ENCODE measurements at places on chromosomes 11 and 22.

DNA sequence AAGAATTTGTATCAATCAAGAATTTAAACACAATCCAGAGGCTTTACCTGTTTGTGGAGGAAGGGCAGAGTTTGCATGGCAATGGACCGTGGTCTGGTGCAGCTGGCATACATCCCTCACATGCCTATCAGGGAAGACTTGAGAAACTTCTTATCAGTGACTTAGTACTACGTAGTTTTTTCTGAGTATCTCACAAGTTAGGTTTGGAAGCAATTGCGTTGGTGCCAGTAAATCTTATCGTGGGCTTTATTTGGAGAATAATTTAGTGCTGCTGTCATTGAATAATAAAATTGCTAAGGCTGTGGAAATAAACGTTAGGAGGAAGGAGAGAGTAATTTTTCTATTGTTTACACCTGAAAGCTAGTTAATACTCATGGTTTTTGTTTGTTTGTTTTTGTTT is 72.3 kb downstream of the PRMT3 start:
- no peak for DNase-seq

GRCh38 chr11:121964591-121964990 is 151.4 kb downstream of the BLID start:
- DNase-seq, result peak; percentile 45

- DNase-seq, result peak; percentile 84
These were observed 26.0 kb downstream of the TENM4 start for GRCh38 chr11:79414644-79415317.

DNA sequence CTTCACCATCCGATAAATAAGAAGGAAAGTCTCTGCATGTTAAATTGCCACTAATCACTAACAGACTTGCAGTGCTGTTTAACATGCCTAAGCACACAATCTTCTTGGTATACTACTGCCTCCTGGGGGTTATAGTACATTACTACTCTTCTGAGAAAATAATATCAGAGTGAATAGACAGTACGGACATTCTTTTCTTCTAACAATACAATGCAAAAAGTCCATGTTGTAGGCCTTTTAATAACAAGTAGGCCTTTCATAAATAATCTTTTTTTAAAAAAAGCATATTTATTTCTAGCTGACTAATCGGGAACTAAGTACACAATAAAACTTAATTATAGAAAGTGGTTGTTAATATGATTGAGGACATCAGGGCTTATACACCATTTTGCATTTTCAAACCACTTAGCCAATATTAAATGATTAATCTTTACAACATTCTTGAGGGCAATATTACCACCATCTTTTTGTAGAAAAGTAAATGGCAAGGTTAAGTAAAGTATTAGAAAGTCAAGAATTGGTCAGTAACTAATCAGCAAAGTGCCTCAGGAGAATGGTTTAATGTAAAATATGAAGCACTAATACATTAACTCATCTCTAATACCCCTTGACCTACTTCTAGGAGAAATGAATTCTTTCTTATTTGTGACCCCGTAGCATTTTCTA is 84.7 kb downstream of the TTC28 start:
- DNase-seq, result peak; percentile 76

GRCh38 chr22:38870791-38871359 is 1.1 kb downstream of the CBX6 start:
- DNase-seq, result no peak

GRCh38 chr11:122720107-122720881 is 64.8 kb downstream of the UBASH3B start:
- DNase-seq, result no peak

DNA sequence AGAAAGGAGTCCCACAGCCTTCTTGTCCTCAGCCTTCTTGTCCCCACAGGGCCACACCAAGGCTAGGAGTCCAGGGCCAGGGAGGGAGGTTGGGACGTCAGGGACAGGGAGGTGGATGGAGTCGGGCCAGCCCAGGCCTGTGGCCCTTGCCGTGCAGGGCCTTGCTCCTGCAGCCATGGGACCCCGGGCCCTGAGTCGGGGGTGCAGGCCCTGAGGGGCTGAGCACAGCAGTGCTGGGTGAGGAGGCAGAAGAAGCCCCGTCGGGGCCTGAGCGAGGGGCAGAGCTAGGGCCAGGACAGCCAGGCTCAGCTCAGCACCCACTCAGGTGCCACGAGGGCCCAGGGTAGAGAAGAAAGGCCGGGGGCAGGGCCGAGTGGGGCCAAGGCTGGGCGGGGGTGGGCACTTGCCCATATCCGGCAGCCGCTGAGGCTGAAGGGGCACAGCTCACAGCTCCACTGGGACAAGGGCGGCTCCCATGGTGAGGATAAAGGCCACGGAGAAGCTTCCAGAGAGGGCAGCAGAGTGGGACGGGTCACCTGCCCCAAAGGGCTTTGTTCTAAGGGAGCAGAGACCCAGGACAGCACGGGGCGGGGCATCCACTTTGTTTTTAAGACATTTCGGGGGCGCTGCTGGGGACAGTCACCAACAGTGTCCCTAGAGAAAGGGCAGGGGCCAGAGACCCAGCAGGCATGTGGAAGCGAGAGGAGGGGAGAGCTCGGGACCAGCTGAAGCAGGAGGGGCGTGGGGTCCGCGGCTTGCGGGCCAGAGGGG is 3.6 kb downstream of the MLC1 start:
- no peak for DNase-seq

- no peak for DNase-seq
These were observed 412.9 kb downstream of the TBC1D22A start for GRCh38 chr22:47175151-47176025.

- DNase-seq, result peak; percentile 53
These were observed 13.2 kb downstream of the MYH9 start for GRCh38 chr22:36374603-36375024.

GRCh38 chr11:70471254-70471653 is 72.9 kb downstream of the CTTN start:
- DNase-seq, result no peak

DNA sequence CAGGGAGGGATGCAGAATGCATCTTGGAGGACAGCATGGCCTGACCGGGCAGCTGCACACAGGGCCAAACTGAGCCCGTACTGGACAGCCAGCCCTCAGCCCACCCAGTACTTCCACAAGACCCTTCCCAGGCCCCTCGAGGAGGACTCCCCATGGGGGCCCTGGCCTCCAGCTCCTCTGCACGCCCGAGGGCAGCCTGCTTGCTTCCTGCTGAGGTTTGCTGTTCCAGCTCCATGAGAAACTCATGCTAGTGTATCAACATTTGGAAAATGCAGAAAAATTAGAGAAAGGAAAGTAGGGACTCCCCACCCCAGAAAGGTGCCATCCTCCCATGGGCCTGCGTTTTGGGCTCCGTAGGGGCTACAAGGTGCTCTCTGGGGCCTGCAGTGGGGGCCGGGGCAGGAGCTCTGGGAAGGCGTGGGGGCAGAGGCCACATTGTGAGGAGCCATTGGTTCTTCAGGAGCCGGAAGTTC is 21.3 kb upstream of the CCDC188 start:
- DNase-seq, result no peak

DNA sequence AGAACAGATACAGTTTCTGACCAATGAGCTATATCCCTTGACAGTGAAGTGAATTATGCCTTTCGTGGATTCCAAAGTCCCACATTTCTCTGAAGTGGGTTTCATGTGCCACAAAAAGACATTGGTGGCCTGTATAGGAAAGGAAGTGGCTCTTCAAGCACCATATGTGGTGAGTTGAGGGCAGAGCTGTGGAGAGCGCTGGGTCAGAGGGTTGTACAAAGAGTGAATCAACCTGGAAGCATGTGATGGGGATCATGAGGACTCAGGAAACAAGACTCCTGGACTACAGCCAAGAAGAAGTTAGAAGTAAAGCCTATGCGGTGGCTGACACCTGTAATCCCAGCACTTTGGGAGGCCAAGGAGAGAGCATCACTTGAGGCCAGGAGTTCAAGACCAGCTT is 579 bp upstream of the SLC5A4 start:
- DNase-seq, result no peak

- no peak for DNase-seq
These were observed 18.2 kb downstream of the UBASH3B start for GRCh38 chr11:122673701-122674100.

GRCh38 chr11:79088967-79089366 is 351.9 kb downstream of the TENM4 start:
- DNase-seq, result no peak

DNA sequence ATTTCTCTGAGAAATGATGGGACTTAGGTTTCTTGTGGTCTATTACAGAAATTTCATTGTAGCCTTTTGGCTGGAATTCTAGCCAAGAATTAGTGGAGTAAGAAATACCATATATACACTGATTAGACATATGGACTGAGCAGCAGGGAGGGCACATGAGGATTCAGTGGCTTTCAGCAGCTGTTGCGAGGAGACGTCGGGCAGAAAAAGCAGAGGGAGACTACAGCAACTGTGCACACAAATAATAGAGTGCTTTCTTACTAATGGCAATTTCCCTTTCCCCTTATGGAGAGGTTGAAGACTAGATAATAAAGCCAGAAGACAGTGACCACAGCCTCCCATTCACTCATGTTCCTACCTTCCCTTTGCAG is 35.4 kb upstream of the CCDC34 start:
- DNase-seq, result no peak

DNA sequence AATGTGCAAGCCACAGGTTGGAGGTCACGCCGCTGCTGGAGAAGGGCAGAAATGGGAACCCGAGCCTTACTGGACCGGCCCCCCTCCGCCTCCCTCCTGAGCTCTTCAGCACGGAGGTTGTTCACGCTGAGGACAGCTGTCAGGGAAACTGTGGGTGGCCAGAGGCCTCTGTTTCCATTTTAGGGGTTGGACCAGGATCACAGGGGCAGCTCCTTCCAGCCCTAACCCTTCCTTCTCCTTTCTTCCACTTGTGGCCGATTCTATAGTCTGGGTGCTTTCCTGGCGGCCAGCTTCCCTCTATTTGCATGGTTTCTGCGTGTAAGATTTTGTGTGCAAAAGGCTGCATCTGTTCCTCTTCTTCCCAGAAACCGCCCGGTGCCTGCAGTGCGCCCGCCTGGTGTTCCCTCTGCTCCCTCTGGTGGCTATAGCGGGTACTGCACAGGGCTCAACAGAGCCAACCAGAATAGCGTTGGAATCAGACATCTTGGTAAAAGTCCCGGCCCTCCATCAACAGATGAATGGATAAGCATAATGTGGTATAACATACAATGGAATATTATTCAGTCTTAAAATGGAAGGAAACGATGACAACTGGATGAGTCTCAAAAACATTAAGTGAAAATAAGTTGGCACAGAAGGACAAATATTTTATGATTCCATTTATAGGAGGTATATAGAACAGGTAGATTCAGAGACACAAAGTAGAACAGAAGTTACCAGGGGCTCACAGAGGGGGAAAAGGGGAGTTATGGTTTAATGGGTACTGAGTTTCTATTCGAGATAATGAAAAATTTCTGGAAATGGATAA is 8.4 kb upstream of the SLC22A8 start:
- DNase-seq, result peak; percentile 69

GRCh38 chr11:108693852-108694251 is 29.0 kb downstream of the DDX10 start:
- DNase-seq, result peak; percentile 62

- DNase-seq, result no peak
These were observed 12.6 kb upstream of the RFPL2 start for GRCh38 chr22:32217465-32217864.

DNA sequence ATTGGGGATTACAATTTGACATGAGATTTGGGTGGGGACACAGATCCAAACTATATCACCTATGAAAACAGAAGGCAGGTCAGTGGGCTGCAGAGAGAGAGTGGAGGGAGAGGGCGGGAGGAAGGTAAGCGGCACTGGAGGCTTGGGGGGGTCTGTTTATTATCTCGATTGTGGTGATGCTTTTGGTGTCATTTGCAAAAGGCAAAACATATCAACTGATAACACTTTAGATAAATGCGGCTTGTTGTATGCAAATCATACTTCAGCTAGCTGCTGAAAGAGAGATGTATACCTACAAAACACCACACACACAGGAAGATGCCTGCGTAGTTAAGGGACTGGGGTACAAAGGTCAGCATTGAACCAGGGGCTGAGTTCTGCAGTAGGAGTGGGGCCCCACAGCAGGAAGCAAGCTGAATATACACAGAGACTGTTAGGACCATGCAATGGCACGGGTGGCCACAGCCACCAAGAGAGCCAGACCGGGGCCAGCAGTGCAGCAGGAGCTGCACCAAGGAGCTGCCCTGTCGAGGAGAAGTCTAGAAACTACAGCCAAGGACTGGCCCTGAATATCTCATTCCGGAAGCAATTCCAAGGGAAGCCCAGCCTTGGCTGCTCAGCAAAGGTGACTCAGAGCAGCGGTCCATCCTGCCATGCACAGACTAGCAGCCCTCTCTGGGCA is 23.8 kb upstream of the TOLLIP start:
- DNase-seq, result no peak

- peak; percentile 6 for DNase-seq
These were observed 135.9 kb downstream of the FDX1 start for GRCh38 chr11:110565357-110566336.

GRCh38 chr11:107840129-107840484 is 18.5 kb downstream of the SLC35F2 start:
- no peak for DNase-seq

DNA sequence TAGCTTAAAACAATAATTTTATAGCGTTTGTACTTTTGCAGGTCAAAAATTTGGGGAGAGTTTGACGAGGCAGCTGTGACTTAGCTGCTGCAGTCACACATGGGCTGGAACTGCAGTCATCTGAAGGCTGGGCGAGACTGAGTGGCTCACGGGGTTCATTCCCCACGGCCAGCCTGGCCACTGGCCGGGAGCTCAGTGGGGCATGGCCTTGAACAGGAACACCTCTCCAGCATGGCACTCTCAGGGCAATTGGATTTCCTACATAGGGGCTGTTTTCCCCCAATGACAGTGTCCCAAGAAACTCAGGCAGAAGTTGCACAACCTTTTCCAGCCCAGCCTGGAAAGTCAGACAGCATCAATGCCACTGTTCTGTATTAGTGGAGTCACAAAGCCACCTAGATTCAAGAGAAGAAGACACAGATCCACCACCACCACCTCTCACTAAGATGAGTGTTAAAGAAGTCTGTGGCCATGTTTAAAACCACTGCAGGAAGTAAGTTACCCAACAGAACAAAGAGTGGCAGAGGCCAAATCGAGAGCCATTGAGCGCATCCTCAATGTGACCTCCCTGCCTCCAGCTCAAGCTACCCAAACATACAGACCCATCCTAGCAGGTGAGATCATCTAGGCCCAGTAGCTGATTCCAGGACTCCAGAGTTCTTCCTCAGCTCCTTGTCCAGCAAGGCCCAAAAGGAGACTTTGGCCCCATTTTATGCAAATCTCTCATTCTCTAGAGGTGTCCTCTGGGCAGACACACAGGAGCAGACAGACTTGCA is 618.7 kb upstream of the CADM1 start:
- DNase-seq, result no peak

DNA sequence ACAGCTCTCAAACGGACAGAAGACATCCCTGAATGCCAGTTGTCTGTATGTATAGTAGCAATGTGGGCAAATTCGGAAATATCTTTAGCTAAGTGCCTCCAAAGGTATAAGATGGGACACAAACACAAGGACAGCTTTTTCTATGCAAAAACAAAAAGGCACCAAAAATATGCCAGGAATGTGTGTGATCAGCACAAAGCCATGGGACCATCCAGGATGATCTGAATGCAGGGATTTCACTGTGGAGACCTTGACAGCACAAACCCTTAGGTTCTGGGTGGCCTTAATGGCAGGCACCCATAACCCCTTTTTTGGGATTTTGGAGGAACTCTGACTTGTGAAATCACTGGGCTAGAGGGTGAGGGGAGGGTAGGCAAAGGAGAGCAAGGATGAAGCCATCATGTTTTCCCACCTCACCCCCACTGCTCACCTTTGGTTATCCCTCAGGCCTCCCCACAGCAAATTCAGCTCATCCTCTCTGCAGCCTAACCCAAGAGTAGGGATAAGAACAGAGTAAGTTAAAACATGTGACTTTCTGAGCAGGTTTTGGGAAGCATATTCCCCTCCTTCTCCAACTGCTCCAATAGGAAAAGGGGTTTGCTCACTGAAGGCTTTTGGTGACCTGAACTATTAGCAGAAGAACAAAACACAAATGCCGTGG is 154.6 kb downstream of the SNX19 start:
- no peak for DNase-seq

All from astrocyte of the spinal cord (primary cell).